ENCODE measurements at places on chromosomes 2 and 18.

DNA sequence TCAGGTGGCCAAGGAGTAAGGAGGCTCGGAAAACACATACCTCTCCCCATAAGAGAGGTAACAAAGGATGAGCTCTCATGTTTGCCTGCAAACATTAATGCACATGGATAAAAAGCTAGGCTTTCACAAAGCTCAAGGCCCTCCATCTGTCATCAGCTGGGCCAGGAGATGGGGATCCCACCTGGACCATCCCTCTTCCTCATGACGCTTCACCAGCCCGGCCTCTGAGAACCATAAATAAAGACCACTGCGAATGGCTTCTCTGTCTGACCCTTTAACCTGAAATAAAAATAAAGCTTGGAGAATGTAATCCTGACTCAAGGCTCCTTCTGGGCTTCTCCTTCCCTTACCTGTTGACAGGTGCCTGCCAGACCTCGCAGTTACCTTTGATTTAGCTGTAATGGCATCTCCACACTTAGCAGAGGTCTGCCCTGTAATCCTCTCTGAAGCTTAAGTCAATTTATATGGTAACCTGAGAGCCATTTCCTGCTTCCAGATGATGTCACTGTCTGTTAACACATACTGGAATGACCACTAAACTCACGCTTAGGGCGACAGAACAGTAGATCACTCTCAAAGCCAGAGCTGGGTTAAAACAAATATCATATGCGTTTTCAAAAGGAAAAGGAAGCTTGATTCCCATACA, 29.3 kb upstream of the FOXI3 start:
- DNase-seq = no peak

- DNase-seq = no peak
Measured at GRCh38 chr2:217928324-217929181, 74.2 kb downstream of the TNS1 start.

DNA sequence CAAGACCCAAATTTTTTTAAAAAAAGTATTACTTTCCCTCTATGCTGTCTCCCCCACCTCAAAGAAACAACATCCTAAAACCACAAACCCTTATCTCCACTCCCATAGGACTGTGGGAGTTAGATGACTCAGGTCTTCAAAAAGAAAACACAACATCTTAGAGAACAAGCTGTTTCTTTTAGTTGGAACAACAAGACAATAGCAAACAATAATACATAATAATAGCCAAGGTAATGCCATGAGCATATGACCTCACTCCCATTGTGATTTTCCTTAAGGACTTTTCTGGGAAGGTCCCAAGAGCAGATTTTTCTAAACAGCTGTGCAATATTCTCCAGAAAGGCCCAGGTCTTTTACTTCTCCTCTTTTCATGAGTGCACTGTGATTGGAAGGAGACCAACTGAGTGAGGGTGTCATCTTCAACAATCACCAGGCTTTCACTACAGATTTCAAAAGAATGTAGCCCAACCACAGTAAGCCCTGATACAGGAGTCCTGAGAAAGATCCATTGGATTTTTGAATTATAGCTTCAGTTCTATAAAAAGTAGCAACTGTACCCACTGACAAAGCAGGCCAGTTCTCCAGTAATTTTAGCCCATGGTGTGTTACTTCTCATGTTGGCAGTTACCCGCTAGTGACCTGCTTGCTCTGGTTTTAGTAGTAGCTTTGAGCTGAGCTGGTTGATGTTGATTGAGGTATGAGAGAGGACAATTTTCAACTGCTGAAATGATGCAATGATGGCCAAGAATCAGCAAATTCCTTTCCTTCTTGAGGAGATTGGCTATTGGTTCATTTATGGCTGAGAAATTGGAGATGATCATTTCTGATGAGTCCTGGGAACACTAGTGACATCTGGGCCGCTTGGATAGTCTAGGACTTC, 144.5 kb upstream of the TCF4 start:
- no peak for DNase-seq

DNA sequence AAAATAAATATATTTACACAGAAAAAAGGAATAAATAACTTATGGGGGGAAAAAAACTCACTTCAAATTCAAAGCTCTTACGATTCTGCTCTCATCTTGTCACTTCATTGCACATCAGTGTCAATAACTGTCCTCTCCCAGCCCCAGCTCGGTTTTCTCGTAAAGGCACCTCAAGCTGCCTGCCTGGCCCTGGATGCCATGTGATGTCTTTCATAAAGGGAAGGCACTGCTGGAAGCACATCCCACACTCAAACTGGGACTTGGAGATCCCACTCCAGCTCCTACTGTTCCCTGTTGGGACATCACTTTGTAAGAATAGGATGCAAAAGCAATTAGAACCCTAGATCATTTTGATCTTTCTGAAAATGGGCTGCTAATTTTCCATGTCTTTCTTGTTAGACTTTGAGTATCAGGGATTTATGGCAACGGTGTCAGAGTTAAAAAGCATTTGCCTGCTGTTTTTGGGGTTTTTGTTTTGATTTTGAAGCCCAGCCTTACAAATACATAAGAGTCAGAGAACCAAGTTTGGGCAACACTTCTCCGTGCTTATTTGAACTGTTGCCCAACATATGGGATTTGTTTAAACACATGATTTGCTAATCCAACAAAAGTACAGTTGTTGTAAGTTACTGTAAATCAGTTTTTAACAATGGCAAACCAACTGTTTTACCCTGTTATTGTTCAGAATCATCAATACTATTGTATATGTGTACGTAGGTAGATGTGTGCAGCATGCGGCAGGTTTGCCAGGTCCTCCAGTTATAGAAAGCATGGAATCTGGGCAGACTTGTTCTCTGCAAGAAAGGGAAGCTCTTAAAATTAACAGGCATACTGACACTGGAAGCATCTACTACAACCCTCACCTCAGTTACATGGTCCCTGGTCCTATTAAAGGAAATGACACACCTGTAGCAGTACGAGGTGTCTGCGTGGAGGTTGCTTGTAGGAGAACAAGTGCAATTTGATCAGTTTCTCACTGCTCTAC, 20.6 kb downstream of the SERTAD2 start:
- no peak for DNase-seq

- peak; percentile 50 for DNase-seq
Measured at GRCh38 chr2:152611458-152612231, 105.6 kb downstream of the PRPF40A start.

DNA sequence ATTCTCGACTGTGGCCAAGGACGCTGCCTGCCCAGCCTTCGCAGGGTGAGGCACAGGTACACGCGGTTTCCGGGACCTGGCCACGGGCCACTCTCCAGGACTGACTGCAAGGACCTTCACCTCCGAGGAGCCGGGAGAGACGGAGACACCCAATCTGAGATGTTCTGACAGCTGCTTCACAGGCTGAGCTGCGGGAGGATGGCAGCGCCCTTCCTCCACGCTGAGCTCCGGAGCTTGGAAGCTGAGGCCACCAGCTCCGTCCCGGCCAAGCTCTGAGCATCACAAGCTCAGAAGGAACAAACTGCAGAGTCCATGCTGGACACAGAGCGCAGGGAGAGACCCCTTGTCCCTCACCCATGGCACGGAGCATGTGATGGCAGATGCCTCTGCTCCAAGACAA, 71.1 kb upstream of the CTDP1 start:
- DNase-seq = no peak

DNA sequence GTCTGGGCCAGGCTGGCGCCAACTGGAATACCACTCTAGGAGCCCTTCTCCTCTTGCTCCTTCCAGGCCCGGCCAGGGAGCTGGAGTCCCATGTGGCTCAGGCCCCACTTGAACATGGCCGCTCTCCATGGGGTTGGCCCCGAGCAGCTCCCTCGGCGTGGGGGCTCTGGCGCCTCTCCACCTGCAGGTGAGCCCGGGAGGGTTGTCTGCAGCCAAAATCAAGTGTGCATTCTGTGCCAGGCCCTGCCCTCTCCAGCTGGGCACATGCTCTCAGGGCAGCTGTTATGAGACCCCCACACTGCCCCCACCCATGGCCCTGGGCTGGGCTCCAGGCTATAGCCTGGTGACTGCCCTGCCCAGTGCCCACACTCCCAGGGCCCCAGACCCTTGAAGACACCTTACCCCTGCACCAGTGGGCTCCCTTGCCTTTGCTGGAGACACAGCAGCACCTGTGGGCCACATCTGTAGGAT, 45.8 kb upstream of the HS6ST1 start:
- no peak for DNase-seq

GRCh38 chr2:216371721-216372702, at the start of gene MARCHF4:
TSS of gene MARCHF4 (minus strand) at chr2:216372483. CDS start at chr2:216370260, 2,223 bp downstream.
- DNase-seq = peak; percentile 74

- peak; percentile 60 for DNase-seq
Measured at GRCh38 chr2:31324016-31324633, 90.2 kb downstream of the EHD3 start.

DNA sequence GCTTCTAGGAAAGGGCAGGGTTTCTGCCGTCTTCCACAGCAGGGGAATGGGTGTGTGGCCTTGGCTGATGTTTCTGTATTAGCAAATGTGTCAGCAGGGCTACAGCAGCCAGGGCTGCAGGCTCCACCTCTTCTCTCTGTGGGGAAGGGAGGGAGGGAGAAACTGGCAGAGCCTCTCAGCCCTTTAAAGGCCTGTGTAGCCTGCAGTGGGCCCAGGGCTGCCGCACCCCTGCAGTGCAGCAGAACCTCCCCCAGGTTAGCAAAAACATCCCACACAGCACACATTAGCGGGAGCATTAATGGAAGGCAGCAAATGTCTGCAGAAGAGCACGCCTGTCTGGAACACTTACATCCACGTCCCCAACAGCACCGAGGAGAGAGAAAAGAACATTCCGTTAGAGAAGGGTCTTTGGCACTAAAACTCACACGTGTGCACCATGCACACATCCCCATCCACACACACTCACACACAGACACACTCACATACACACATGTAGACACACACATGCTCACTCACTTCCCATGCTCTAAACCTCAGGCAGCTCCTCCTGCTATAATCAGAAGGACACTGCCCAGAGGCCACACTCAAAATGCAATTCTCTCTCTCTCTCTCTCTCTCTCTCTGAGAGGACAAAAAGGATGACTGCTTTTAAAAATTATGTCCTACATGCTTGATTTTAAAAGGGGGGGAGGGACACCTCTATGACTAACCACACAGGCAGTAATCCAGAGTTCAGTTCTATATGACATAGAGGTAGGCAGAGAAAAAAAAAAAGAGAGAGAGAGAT, 24.1 kb downstream of the MRPL35 start:
- DNase-seq = no peak

DNA sequence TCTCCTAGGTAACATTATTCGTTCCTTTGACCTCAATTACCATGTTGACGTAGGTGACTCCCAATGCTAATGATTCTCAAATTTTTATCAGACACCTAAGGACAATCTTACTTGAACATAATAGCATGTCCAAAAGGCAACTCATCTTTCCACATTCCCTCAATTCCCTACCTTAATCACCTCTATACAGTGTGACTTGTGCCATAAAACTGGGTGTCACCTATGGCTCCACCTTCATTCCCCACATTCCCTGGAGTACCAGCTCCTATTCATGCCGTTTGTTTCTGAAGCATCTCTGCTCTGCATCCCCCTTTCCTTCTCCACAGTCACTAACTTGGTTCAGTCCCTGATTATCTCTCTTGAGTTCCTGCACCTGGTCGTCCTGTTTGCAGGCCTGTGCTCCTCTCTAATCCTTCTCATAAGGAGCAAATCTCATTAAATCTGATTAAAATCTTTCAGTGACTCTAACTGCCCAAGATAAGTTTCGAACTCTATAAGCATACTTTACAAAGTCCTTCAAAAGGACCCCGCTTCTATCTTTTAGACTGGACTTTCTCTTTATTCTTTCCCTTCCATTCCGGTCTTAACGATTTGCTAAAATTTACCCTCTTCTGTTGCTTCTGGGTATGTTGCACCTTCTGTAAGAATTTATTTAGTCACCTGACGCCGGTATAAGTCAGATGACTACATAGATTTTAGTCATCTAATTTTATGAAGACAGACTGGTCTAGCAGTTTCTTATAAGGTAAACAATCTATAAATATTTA, 128.7 kb downstream of the OSBPL1A start:
- DNase-seq = no peak

DNA sequence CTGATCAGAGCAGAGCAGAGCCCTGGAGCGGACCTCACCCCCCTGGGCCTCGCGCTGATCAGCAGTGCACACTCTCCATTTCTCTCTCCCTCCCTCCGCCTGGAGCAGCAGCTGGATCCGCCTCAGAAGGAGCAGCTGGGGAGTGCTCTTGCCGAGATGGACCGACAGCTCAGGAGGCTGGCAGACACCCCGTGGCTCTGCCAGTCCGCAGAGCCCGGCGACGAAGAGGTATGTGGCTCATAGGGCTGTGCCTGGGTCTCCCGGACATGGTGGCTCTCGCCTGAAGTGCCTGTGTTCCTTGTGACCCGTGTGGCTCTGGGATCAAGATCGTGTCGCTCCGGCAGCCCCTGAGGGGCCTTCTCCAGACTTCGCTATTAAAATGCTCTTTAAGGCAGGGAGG, 102.5 kb downstream of the USP40 start:
- DNase-seq = no peak

- peak; percentile 37 for DNase-seq
Measured at GRCh38 chr18:50816419-50817166, 3.2 kb downstream of the MRO start.

- DNase-seq = no peak
Measured at GRCh38 chr2:65452150-65452895, 19.9 kb upstream of the SPRED2 start.

DNA sequence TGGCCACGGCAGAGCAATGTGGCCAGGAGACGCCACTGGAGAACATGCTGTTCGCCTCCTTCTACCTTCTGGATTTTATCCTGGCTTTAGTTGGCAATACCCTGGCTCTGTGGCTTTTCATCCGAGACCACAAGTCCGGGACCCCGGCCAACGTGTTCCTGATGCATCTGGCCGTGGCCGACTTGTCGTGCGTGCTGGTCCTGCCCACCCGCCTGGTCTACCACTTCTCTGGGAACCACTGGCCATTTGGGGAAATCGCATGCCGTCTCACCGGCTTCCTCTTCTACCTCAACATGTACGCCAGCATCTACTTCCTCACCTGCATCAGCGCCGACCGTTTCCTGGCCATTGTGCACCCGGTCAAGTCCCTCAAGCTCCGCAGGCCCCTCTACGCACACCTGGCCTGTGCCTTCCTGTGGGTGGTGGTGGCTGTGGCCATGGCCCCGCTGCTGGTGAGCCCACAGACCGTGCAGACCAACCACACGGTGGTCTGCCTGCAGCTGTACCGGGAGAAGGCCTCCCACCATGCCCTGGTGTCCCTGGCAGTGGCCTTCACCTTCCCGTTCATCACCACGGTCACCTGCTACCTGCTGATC, 4.9 kb downstream of the GPR17 start:
- no peak for DNase-seq

DNA sequence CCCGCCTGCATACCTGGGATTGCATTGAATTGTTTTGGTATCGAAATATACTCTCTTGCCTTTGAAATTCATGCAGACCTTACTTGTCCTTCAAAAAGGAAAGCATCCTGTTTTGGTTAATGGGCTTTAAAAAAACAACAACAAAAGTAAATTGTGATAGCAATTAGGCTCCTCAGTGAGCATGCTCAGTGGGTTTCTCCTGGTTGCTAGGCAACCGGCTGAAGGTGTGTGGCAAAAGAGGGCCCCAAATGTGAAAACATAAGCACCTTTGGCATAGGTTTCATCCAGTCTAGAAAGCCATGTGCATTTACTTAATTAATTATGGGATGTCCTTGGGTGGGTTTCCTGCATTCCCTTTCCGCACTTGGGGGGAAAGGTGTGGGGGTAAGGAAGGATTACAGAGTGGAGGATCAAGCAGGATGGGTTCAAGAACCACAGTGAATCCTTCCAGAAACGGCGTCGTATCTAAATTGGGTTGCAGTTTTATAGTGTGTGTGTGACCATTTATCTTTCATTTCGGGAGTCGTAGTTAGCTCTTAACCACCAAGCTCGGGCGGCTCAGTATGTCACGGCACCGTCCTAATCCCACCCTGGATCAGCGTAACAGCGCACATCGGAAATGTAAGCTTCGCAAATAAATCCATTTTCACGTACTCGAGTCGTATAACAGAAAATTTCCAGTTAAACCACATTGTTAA, 274.9 kb upstream of the TCF4 start:
- DNase-seq = no peak

GRCh38 chr2:64166637-64167420, 22.6 kb upstream of the PELI1 start:
- DNase-seq = no peak
